ENCODE measurements at places on chromosomes 2 and 18.

DNA sequence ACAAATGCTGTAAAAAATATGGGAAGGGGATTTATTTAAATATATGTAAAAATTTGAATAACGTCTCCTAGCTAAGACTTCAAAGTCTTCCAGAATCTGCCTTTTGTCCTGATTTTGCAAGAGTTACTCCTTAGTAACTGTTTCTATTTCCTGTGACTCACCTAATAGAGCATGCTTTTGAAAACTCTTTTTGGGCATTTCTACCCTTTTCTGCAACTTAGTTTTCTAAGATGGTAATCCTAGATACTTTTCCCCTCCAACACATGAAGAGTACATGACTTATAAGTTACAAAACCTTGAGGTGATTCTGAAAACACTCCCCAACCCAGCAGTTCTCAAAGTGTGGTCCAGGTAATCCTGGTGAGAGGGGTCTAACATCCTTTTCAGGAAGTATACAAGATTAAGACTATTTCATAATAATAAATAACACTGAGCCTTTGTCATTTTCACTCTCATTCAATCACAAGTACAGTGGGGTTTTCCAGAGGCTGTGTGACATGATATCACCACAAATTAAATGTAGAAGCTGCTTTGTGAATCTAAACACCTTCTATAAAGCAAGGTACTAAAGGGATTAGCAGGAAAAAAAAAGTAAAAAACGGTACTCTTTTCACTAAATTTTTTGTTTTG is 31.9 kb downstream of the PPP4R3B start:
- DNase-seq, result no peak

DNA sequence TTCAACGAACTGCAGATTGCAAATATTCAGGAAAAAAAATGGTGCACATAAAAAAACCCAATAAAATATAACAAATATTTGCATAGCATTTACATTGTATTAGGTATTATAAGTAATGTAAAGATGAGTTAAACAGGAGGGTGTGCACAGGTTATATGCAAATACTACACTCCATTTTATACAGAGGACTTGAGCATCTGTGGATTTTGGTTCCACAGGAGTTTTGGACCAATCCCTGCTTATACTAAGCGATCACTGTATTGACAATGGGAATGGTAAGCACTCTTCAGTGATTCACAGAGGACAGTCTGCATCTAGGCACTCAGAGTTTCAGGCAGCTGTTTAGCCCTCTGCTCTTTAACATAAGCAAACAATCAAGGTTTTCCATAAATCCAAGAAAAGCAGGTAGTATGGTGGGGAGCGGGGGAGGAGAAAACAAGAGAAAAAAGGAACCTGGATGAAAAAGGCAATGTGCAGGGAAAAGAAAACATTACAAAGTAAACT is 206.0 kb upstream of the PARD3B start:
- no peak for DNase-seq

DNA sequence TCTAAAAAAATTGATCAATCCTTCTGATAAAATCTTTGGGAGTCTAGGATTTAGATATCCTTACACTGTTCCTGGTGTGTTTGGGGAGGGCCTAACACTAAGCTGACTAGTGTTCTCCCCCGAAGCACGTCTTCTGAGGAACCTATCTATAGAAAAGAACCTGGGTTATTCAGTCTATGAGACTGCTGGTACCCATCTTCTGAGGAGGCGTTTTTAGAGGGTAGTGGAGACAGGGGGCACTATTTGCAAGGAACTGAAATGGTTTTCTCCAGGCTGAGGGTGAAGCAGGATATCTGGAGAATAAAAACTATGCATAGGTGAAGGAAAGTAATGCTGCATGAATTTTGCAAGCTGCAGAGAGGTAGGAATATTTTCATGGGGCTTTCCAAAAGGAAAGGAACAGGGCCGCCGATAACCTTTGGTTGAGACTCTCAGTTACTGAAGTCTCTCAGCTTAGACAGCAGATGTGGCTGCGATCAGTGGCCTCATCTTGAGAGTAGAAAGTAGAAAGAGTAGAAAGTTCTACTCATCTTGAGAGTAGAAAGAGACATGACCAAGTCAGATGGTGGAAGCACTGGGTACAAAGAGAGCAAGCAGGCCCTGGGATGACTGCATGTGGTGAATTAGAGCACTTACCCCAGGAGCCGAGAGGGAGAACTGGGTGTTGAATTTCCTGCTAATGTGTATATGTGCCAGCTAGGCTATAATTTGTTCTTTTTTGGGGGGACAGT is 31.8 kb upstream of the KCNE4 start:
- DNase-seq, result no peak

DNA sequence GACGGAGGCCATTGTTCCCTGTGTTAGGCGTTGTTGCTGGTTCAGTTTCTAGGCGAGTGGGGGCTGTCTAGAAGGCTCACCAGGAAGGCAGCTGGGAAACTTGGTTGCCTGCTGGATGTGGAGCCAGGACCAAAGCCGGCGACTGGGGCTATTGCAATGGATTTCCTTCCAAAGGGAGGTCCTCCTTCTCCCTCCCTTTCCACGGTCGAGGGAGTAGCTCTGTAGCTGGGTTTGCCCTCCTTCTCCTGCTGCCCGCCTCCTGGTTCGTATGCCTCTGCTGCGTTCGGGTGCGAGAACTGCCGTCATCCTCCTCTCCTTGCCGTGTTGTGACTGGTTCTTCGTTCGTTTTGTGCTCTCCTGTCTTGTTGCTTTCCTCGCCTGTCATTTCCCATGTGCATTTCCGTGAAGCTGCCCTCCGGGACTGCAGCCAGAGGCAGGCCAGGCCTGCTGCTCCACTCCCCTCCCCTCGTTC is 203.4 kb downstream of the NEDD4L start:
- no peak for DNase-seq

DNA sequence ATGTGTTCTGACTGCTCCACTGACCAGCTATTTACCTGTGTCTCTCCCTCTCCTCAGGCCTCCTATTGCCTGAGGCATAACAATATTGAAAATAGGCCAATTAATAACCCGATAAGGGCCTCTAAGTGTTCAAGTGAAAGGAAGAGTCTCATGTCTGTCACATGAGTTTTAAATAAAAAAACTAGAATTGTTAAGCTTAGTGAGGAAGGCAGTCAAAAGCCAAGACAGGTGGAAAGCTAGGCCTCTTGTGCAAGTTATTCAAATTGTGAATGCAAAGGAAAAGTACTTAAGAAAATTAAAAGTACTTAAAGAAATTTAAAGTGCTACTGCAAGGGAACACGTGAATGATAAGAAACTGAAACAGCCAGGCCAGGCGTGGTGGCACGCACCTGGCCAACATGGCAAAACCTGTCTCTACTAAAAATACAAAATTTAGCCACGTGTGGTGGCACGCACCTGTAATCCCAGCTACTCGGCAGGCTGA is 44.9 kb upstream of the TAF4B start:
- no peak for DNase-seq
